ENCODE measurements at places on chromosomes 7 and 10.

- no peak for DNase-seq
These were observed 185.4 kb downstream of the DGKB start for GRCh38 chr7:14717169-14717568.

- DNase-seq = no peak
These were observed 348.9 kb upstream of the NPSR1 start for GRCh38 chr7:34309116-34309515.

- DNase-seq = no peak
These were observed 41.3 kb downstream of the CALD1 start for GRCh38 chr7:134820778-134821177.

DNA sequence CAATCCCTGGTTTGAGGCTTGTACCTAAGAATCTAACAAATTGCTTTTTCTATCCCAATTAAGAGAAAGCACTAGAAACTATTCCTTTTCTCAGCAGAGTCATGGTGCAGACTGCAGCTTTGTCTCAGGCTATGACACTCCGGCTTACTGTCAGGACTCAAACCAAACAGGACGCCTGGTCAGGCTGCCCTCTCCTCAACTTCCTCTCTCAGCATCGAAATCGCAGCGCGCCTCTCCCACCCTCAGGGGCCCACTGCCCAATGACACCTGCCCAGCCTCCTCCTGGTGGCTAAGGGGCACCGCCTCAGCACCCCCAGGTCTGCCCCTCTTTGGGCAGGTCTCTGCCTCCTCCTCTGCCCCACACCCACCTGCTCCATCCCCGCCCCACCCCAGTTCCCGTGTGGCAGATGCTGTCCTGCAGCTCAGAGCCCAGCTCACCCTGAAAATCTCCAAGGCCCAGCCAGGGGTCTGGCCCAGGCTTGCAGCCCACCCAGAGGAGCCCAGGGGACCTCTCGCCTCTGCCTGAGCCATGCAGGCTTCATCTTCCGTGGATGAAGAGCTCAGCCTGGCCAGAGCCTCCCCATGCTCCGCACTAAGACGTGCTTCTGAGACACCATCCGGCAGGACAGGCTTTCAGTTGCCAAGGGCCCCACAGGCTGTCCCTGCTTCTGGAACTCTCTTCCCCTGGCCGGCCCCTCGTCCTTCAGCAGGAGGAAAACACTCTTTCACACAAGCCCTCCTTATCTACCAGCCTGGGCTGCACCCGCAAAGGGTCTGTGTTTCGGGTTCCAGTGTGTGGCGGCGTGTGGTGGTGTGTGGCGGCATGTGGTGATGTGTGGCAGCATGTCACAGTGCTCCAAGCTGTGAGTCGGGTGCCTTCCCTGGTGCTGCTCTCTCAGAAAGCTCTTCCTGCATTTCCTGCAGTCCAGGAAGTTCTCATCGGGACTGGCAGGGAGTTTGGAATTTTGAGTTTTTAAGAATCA lies 16.4 kb upstream of the PTPRN2 start:
- no peak for DNase-seq

DNA sequence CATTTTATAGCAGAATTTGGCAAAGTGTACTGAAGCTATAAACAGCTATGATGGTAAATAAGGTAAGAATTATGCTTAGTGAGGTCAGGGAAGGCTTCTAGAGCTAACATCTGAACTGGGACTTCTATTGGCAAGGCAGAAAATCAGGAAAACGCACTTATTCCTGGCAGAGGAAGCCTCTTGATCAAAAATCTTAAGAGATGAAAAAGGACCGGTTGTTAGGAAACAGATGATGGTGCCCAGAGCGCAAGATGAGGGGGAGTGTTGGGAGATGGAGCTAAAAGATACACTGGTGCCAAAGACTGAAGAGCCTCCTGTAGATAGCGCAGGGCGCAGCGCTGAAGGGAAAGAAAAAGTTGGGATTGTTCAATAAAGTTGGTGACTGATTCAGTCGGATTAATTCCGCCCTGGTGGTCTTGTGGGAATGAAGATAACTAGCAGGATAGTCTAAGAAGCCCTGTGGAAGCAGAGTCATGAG lies 550 bp upstream of the CALU start:
- DNase-seq = no peak

DNA sequence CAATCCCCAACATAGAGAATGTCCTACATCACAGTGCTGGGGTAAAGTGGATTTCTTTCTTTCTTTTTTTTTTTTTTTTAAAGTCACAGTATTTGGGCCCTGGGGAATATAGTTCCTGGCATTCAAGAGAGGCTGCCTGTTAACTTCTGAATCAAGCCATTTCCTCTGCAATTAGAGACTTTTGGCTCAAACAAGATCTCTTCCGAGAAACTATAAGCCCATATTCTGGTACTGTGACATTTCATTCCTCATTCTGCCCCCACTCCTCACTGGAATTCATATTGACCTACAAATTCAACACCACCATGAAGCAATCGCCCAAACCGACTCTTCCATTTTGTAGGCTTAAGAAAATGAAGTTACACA lies 187.4 kb downstream of the PHTF2 start:
- no peak for DNase-seq

GRCh38 chr7:12754179-12754578 lies 66.7 kb downstream of the ARL4A start:
- DNase-seq = no peak

- DNase-seq = no peak
These were observed 64.4 kb downstream of the DNAJB9 start for GRCh38 chr7:108634036-108634435.

- no peak for DNase-seq
These were observed 1111.4 kb downstream of the SORCS1 start for GRCh38 chr10:106053061-106053460.

DNA sequence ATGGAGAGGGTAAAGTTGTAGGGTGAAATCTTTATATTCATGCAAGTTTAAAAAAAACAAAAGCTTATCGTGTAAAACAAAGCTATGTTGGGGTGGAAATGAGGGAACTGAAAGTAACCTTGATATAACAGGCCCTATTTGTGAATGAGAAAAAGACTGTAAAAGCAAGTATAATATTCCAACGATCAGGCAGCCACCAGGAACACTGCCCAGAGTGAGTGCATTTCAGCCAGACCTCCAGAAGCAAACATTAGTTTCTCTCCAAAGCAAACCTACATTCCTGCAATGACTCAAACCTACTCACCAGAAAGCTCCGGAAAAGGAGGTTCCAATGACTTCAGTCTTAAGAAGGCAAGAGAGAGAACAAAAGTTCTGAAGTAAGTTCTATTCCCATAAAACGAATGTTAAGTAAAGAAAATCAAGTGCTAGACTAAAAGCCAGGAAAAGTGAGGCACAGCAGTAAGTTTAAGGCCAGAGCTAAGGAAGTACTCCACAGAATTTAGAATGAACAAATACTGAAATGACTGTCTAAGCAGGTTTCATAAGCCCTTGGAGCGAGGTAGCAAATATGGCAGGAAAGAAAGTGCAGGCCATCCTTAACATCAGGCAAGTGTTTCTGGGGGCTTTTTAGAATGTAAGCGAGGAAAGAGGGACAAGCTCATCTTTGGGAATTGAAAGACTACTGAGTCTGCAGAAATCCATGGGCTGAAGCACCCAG lies 493.1 kb downstream of the XPNPEP1 start:
- no peak for DNase-seq

GRCh38 chr10:120584786-120585185 lies 127.8 kb downstream of the PLPP4 start:
- DNase-seq = no peak

GRCh38 chr7:17988858-17989257 lies 38.8 kb downstream of the PRPS1L1 start:
- DNase-seq = peak; percentile 11

- no peak for DNase-seq
These were observed 34.0 kb upstream of the SFTPD start for GRCh38 chr10:79982861-79983260.

GRCh38 chr10:99484626-99485581 lies 47.8 kb upstream of the NKX2-3 start:
- peak; percentile 24 for DNase-seq

- DNase-seq = no peak
These were observed 478.9 kb downstream of the PTPRN2 start for GRCh38 chr7:158108646-158109293.

- DNase-seq = no peak
These were observed 110.6 kb upstream of the PRR15 start for GRCh38 chr7:29453021-29453420.

DNA sequence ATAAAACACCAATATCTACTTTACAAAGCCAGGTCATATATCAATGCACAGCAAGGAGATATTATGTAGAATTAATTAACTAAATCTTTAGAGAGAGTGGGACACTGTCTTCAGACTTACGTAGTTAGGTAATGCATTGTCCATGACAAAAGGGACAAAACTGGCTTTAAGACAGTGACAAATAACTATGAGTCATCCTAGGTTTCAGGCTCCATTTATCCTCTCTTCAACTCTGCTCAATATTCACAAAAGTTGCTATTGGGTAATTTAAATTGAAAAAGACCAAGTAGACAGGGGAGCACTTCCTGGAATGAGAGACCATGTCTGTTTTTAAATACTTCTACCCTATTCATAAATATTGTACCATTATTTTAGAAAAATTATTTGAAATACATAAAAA lies 464.5 kb downstream of the ARL4A start:
- DNase-seq = no peak

GRCh38 chr7:39527951-39528350 lies 38.3 kb upstream of the YAE1 start:
- no peak for DNase-seq

Measured in K562 (cell line).